ENCODE measurements at places on chromosomes 5 and 9.

DNA sequence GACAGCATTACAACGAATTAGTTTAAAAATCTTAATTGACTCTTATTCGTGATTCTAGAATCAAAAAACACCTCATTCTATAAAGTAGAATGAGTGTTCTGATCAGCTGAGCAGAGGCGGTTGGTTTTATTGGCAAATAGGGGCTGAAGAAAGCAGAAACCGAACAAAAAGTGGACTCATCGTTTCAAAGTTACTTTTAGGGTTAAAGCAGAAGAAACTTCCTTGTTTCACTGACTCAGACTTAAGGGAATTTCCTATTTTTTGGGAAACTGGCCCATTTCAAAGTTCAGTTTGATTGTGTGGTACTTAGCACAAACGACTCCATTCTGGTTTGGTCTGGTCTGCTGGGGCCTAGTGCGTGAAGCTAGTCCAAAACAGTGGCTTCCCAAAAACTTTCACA is 862 bp upstream of the NDUFB6 start:
- DNase-seq: no peak

GRCh38 chr9:134206311-134207300 is 42.2 kb upstream of the RNU6ATAC start:
- DNase-seq: no peak

DNA sequence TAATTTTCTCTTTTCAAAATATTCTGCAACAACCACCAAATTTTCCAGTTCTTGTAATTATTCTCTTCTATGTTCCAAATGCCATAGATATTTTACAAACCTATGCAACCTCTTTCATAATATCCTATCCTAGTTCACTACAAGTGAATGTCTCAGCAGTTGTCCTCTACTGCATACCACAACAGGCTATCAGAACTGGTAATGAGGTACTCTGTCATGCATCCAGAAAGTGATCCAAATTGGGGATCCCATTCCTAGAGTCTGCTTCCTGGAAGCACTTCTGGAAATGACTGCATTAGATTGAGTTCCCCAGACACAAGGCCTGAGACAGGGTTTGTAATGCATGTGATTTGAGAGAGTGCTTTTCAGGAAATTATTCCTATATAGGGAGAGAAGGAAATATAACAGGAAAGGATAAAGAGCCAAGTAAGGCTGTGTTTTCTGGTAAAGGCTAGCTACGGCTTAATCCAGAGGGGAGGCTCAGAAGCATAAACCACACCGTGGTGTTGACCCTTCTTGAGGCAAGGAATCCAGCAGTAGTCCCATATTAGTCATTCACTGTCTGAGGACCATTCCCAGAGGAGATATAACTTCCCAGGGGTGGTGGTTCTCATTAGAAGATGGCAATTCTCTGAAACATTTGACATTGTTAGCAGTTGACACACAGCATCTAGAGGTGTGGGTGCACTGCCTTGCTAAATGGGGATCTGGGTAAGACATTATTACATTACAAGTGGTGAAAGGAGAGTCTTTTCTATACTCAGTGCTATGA is 80.3 kb upstream of the FST start:
- no peak for DNase-seq

- DNase-seq: no peak
Measured at GRCh38 chr5:135030123-135030955, 3.7 kb downstream of the PITX1 start.

- DNase-seq: no peak
Measured at GRCh38 chr5:173830421-173830820, 57.7 kb upstream of the CPEB4 start.

- no peak for DNase-seq
Measured at GRCh38 chr5:172782169-172783039, 11.4 kb upstream of the DUSP1 start.

DNA sequence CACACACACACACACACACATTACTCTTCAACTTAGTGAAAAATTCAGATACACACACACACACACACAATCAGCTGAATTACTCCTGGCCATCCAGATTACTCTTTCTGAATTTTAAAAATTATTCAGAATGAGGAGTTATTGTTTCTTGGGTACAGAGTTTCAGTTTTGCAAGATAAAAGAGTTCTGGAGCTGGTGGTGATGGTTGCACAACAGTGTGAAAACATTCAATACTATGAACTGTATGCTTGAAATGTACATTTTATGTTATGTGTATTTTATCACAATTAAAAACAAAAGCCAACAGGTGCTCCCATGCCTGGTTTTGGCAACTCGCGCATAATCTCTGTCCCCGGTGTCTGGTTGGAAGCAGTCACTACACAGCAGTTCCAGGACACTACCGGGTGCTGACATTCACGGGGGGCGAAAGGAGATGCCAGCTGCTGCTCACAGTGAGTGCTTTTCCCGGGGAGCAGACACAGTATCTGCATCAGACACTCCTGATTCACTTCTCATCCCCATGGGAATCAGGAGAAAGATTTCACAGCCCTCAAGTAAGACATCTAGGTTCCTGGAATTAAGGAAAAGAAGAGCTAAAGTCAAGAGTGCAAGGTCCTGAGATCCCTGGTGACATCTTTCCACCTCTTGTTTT is 55.7 kb downstream of the LHFPL2 start:
- no peak for DNase-seq

DNA sequence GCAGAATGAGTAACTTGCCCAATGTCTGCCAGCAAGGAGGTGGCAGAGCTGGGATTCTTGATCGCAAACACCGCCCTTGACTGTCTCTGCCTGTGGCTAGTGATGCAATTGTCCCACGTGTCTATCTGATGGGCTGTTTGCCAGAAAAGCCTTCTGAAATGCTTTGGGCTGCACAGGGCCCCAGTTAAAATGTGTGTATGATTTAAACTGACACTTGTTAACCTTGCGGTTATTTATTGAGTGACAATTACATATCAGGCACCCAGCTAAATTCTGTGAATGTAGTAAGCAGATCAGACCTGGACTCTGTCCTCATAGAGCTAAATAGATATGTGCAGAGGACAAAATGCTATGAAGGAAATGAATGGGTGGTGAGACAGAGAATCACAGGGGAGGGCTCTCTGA is 11.6 kb upstream of the IL12B start:
- DNase-seq: peak; percentile 73

DNA sequence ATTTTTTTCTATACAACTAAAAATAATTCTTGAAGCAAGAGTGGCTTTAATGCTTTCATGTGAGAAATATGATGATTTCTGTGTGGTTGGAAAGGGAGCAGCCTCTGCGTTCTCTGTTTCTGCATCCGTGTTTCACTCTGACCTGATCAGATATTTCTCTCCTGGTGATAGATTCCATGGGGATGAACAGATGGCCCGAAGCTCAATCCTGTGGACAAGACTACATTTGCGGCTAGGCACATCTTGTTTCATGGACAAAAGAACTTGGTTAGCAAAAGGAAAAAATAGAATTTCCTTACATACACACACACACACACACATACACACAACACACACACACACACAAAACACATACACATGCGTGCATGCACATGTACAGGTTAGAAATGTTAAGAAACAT is 218.2 kb upstream of the ADAMTS16 start:
- no peak for DNase-seq

- DNase-seq: no peak
Measured at GRCh38 chr9:108478431-108479332, 377.1 kb downstream of the ACTL7B start.

Data from stimulated activated CD8-positive, alpha-beta memory T cell treated with anti-CD3 and anti-CD28 coated beads, Interleukin-4, amount 100 ng/mL, for 48 hours (primary cell).